ENCODE measurements at places on chromosomes 4 and X. TPM values are rescaled to one million over a fixed set of nuclear protein-coding genes. Genes with fewer than 3 reads are reported as not detected.

GRCh38 chr4:179836179-179837075 is 2394.2 kb upstream of the AGA start:
- DNase-seq = no peak

DNA sequence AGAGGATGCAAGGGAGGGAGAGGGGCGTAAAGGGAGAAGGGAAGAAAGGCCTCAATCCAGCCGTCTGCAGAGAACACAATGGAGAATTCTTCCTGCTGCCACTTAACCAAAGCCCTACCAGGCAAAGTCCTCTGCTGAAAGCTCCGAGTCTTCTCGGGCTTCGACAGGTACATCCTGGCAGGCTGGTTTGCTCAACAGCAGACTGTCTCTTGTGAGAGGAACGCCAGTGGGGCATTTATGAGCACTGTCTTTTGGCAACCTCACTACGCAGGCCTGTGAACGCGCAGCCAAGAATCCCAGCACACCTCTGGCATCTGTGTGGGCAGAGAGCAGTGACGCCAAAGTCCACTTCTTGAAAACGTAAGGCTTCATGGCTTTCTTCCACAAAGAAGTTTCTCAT is 207.5 kb upstream of the FAM9B start:
- no peak for DNase-seq

DNA sequence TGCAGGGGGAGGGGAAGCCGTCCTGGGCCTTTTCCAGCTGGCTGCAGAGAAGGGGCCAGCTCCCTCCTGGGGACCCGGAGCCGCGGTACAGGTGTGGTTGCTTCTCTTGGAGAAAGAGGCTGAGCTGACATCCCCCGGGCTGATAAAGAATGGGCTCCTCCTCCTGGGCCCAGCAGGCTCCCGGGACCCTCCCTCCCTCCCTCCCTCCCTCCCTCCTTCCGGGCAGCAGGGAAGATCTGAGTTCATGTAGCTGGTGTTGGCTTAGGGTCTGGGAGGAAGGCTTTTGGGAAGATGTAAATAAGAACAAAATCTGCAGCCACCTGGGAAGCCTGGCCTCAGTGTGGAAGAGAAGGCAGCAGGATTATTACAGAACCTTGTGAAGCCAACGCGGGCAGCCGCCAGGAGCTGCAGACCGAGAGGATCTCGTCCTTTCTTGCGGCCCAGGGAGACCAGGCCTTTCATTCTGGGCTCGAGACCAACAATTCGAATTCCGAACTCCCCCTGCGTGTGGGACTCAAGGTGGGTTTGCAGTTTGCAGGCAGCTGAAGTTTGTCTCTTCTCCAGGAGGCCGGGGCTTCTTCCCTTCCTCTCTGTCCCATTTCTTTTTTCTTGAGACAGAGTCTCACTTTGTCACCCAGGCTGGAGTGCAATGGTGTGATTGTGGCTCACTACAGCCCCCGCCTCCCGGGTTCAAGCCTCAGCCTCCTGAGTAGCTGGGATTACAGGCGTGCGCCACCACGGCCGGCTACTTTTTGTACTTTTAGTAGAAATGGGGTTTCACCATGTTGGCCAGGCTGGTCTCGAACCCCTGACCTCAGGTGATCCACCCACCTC is at the start of gene PLCXD1:
PLCXD1 (plus strand) TSS at position 216 of the 834 bp plus-strand sequence. CDS start 2,807 bp downstream, outside the sequence.
- peak; percentile 68 for DNase-seq

The EIF2S3 gene
- polyA plus RNA-seq = 112 TPM

The PDCL2 gene
- polyA plus RNA-seq = not detected

DNA sequence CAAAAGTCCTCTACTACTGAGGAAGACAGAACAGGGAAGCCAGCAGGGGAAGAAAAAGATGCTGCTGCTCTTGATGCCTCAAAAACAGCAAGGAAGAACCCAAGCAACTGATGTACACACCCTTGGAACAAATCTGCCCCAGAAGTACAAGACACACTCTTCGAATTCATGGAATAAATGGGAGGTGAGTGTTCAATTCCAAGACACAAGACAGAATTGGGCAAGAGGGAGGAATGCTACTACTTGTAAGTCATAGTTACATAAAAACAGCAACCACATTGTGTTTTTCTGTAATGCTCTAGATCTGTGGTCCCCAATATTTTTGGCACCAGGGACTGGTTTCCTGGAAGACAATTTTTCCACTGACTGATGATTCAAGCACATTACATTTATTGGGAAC is 58.0 kb upstream of the H2AZ1 start:
- DNase-seq = no peak

The OCIAD2 gene
- polyA plus RNA-seq = 24.6 TPM

GRCh38 chr4:57220172-57220571 is 110.0 kb upstream of the IGFBP7 start:
- no peak for DNase-seq

GRCh38 chr4:61588621-61589402 is 388.7 kb downstream of the ADGRL3 start:
- no peak for DNase-seq
